Activated CD4-positive, alpha-beta T cell treated with anti-CD3 and anti-CD28 coated beads for 4 hours (primary cell): ENCODE measurements at places on chromosomes 1 and 21.

DNA sequence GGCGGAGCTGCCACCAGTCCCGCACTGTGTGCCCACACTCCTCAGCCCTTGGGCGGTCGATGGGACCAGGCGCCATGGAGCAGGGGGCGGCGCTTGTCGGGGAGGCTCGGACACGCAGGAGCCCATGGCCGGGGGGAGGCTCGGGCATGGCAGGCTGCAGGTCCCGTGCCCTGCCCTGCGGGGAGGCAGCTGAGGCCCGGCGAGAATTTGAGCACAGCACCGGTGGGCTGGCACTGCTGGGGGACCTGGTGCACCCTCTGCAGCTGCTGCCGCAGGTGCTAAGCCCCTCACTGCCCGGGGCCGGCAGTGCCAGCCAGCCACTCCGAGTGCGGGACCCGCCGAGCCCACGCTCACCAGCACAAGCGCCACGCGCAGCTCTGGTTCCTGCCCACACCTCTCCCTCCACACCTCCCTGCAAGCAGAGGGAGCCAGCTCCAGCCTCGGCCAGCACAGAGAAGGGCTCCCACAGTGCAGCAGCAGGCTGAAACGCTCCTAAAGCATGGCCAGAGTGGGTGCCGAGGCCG is 267.7 kb downstream of the RYR2 start:
- DNase-seq: no peak

GRCh38 chr21:31733551-31734149 is 1.7 kb upstream of the SCAF4 start:
- DNase-seq: no peak

GRCh38 chr1:119373465-119373864 is 4.9 kb downstream of the HAO2 start:
- no peak for DNase-seq

GRCh38 chr1:35371506-35371905 is 103.0 kb downstream of the ZMYM4 start:
- DNase-seq: no peak

- no peak for DNase-seq
These were observed 9.1 kb downstream of the GALNT2 start for GRCh38 chr1:230076121-230076520.

DNA sequence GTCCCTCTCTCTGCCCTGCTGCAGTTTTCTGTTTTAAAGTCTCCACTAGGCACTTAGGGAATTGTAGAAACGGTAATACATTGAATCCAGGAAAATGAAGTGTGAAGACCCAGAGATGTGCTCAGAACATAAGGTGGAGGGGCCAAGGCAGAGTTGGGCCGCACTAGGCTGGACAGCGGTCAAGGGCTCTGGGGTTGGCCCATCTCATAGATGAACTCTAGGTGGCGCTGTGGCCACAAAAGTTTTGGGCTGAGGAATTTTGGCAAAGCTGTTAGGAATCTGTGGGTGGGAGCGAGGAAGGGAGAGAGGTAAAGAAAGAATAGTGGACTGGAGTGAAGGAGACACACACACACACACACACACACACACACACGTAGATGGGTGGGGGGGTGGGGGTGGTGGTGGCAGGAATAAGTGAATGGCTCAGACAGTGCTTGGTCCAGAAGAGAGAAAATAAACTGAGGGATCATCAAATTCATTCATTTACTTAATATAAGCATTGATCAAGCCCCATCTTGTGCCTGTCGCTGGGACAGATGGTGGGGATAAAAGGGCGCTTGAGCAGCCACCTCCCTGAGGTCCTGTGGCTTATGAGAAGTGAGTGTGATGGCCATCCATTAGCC is 258.5 kb downstream of the TRABD2B start:
- no peak for DNase-seq
